Uterus (tissue), 4 donors: ENCODE measurements at places on chromosomes 12 and 14. TPM values are rescaled to one million over a fixed set of nuclear protein-coding genes. Genes with fewer than 3 reads are reported as not detected.
A peak's percentile ranks its signal among the peaks of the same experiment; 100 is the strongest.

The SLC6A12 gene
- not detected for total RNA-seq

The E2F7 gene
- total RNA-seq = 5.9 TPM

The RNU7-1 gene
- not detected for total RNA-seq

The KCNMB4 gene
- total RNA-seq = 3.2 TPM

The TAS2R31 gene
- 30.8 TPM for total RNA-seq

The TMED8 gene
- total RNA-seq = 14.9 TPM

The CCDC175 gene
- not detected for total RNA-seq

- DNase-seq = no peak
Measured at GRCh38 chr14:90970167-90970600, 90.3 kb downstream of the RPS6KA5 start.

GRCh38 chr14:92748259-92749016 lies at the start of gene LGMN:
LGMN (minus strand) TSS chr14:92748627; CDS start chr14:92732786, 15,841 bp downstream.
- peak; percentile 95 for DNase-seq

- no peak for DNase-seq
Measured at GRCh38 chr14:63504648-63505047, 38.5 kb downstream of the PPP2R5E start.

DNA sequence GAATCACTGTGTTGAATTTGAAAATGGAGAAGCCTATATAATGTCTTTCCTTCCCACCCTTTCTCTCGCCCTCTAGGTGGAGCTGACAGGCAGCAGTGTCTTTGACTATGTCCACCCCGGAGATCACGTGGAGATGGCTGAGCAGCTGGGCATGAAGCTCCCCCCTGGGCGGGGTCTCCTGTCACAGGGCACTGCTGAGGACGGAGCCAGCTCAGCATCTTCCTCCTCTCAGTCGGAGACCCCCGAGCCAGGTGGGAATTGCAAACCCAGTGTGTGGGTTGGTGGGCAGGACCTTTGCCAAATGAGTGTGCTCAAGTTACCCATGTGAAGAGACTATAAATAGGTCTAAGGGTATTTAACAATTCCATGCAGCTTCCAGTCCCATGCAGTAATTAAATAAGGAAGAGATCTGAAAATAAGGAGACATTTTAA lies 274.7 kb downstream of the EGLN3 start:
- DNase-seq = no peak

GRCh38 chr12:109782326-109782703 lies 50.9 kb downstream of the TRPV4 start:
- no peak for DNase-seq

DNA sequence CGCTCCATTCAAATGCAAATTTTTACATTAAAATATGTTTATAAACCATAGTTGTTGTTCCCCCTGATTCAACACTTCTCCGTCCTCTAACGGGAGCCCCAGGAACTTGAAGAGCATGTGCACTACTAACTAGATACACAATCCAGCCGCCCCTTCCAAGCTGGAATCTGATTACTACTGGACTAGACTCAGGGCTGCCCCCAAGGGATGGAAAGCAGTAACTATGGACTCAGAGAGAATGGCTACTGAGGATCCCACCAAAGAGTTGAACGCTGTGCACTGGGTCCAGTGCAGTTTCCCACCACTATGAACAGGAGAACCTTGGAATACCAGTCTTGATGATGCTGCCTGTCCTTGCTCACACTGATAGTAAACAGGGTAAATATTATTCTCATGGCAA lies 48.6 kb upstream of the PCNX1 start:
- no peak for DNase-seq
